SHP77 treated with DMSO at 0.1 percent for 48 hours (cell line): ENCODE measurements at places on chromosomes 11 and 22.

DNA sequence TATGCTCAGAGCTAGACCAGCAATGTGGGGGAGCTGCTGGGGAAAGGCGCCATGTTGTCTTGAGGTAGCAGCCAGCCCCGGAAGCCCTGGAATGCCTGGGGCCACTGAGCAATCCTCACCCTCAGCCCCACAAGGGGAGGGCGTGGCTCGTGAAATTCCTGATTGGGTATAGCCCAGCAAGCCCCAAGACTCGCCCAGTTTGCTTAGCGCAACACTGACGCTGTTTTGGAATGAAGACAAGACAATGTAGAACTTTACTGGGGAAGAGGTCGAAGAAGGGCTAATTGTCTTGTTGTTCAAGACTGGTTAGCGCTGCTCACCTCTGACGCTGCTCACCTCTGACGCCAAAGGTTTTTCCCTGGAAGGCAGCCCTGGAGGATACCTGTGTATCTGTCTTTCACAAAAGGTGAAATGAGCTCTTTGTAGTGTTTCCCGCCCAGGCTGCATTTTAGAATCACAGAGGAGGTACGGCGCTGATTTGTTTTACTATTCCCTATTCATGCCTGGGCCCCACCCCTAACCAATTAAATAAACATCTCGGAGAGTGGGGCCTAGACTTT is 47.6 kb downstream of the ST3GAL4 start:
- DNase-seq: no peak

- no peak for DNase-seq
Measured at GRCh38 chr11:45754261-45754709, 50.7 kb upstream of the SLC35C1 start.

DNA sequence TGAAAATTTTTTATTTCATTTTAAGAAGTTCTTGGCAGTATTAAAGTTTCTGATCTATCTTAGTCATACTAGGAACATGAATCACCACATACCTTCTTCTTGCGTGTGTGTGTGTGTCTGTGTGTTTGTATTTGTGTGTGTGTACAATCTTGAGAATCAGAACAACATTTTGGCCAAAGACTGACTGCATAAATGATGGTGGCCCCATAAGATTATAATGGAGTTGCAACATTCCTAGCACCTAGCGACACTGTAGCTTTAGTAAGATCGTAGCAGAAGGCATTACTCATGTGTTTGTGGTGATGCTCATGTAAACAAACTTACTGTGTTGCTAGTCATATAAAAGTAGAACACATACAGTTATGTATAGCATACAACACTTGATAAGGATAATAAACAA is 205.4 kb downstream of the FAM76B start:
- DNase-seq: no peak

- DNase-seq: no peak
Measured at GRCh38 chr22:46567471-46567870, 30.1 kb upstream of the CELSR1 start.

GRCh38 chr11:11267312-11267711 is 85.7 kb downstream of the CSNK2A3 start:
- no peak for DNase-seq

DNA sequence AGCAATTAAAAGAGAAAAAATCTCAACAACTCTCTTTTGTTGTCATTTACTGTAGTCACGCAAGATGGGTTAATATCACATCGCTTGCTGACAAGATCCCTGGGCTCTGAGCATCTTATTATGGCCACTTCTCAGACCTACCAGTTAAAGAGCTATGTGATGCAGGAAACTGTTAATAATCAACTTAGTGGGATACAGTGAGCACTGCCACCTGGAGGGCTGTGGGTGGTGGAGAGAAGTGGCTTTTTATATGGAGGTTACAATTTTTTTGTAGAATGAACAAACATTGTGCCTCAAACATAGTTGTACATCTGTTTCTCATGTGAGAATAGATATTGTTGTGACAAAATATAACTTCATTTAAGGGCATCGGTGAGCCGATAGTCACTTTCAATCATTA is 181.0 kb downstream of the TENM4 start:
- no peak for DNase-seq

DNA sequence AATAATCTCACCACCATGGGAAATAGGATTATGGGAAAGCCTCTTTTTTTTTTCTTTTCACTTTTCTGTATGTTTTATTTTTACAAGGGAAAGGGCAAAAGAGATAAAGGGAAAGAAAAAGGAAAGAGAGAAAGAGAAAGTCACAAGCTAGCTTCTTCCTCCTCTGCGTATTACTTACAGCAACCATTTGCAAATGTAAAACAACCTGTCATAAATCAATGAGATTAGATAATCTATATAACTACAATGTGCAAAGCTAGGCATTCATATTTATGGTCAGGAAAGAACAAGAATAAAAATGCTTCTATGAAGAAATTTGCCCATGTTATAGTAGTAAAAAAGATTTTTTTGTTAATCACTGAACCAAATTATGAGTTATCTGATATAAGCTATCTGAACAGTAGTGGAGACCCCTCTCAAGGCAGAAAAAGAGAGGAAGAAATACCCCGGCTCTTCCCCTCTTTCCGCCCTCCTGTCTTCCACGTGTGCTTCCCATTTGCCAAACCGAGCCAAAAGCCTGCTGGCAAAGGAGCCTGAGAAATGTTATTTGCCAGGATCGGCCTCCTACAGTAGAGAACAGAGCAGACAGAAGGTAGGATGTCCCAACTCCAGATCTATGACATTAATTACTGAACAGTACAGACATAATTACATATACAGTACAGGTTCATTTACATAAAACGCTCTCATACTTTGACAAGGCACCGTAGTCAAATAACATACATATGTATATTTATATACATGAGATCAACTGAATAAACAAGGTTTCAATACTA is 50.2 kb downstream of the ARHGAP32 start:
- no peak for DNase-seq

GRCh38 chr11:72552399-72552910 is 118.1 kb upstream of the CLPB start:
- no peak for DNase-seq

- no peak for DNase-seq
Measured at GRCh38 chr11:11808992-11809615, 32.7 kb upstream of the USP47 start.

DNA sequence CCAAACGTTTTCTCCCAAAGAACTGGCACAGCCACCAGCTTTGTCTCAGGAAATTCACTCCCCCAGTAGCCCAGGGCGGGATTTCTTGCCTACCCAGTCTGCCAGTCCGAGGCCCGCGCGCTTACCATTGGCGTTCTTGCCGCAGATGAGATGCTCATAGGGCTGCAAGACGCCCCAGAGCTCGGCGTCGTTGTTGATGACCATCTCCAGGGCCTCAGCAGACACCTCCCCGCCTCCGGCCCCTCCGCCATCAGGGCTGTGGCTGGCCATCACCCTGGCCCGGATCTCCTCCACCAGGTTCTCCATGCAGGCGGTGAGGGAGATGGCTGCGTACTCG is 1.3 kb downstream of the ABTB2 start:
- no peak for DNase-seq

- no peak for DNase-seq
Measured at GRCh38 chr11:79546351-79546750, 105.5 kb upstream of the TENM4 start.

DNA sequence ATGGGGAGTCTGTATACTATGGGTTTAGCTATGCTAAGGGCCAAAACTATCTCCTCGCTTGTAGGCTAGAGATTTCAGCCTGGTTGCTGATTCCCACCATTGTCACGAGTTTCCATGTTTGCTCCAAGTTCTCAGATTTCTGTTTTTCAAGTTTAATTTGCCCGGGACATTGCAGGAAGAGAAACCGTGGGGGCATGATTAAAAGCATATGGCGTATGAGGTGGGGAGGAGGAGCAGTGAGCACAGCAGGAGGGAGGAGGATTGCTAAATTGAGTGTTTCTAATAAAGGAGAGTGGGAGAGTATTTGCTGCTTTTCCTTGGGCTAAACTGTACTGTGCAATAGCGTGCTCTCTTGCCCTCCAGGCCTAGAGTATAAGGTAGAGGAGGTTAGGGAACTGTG is 558.4 kb downstream of the METTL15 start:
- no peak for DNase-seq

GRCh38 chr11:130635937-130636630 is 187.6 kb downstream of the ADAMTS15 start:
- DNase-seq: no peak

GRCh38 chr22:42417645-42418305 is 14.4 kb downstream of the NFAM1 start:
- no peak for DNase-seq

DNA sequence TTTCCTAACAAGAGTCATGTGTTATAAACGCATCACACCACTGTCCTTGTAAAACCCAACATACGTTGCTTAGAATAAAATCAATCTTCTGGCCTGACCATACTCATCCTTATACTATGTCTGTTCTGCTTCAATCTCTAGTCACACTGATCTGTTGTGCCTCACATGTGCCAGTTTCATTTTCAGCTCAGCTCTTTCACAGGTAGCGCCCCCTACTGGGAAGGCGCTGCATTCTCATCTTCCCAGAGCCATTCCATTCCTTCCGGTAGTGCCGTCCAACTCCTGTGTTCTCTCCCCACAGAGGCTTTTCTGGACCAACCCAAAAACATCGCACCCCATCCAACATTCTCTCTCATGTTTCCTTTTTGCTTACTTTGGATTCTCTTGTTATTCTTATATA is 22.2 kb downstream of the CASP5 start:
- DNase-seq: no peak

DNA sequence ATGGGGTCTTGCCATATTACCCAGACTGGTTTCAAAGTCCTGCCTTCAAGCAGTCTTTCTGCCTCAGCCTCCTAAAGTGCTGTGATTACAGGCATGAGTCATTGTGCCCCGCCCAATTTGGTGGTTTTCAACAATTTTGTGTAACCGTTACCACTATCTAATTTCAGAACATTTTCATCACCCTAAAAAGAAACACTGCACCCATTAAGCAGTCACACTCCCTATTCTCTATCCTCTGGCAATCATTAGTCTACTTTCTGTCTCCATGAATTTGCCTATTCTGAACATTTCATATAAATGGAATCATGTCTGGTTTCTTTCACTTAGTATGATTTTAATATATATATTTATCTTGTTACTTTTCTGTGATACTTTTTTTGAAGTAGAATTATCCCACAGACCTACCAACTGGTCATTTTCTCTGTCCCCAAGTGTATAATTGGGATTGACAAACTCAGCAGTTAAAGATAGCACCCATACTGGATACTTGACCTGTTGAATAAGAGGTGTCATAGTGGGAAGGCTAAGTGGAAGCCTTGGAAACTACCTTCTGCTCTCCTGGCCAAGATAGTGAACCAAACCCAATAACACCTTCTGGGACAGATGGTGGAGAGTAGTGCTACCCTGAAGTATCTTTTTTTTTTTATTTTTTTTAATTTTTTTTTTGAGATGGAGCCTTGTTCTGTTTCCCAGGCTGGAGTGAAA is 64.8 kb downstream of the STIM1 start:
- no peak for DNase-seq

DNA sequence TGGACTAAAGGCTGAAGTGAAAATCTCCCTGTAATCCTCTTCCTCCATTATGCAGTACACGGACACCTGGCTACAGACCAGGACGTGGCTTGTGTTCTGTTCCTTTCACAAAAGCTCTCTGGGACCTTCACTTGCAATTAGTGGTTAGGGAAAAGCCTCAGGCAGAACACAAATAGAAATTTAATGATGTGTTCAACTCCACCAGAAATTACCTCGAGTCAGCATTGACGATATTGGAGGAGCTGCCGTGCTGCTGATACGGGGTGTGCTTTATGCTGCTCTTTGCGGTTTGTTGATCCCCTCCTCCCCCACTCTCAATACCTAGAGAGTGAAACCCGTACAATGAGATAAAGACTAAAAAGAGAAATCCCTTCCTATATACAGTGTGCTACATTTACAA is 48.9 kb downstream of the POLD3 start:
- no peak for DNase-seq

GRCh38 chr11:68632802-68633201 is 51.5 kb upstream of the GAL start:
- DNase-seq: peak; percentile 68

DNA sequence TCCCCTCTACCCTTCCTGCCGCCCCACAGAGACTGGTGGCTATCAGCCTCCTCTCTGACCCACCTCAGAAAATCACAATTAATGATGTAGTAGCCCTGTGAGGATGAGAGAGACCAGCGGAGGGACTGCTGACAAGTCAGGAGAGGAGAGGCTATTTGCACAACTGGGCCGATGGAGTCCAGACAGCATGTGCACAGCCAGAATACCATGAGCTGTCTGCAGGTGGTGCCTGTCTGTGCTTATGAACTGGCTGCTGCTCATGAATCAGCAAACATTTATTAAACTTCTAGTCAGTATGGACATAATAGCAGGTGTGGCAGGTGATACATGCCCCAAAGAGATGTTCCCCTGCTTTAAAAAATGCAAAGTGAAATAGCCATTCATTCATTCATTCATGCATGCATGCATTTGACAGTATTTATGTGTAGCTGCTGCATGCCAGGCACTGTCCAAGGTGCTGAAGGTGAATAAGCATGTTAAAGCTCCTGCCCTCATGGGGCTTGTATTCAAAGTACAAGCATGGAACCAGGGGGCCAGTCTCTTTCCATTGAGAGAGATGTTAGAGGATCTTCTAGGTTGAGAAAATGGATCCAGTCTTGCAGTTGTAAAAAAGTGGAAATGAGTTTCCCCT is 141.3 kb downstream of the GRIK4 start:
- DNase-seq: no peak

DNA sequence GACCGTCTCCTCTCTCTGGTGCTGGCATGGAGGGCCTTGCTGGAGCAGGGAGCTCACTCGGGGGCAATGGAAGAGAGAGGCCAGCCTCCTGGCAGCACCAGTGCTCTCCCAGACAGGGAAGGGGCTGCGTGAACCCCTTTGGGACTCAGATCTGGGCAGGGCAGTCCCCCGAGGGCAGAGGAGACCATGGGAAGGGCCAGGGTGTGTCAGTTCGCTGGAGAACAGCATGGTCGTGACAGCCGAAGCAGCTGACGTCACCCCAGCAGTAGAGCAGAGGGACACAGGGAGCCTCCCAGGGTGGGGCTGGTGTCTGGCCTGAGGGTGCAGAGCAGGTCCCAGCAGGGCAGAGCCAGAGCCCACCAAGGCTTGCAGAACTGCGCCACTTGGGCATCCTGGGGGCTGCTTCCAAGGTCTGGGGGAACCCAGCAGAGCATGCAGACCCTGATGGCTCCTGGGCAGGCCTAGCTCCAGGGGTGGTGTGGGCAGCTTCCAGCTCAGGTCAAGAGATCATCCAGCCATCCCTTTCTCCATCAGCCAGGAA is 71.0 kb upstream of the KCNQ1OT1 start:
- DNase-seq: no peak

- no peak for DNase-seq
Measured at GRCh38 chr11:87465716-87466115, 428.0 kb downstream of the TMEM135 start.

- DNase-seq: no peak
Measured at GRCh38 chr22:50260801-50261614, 475 bp downstream of the MAPK12 start.
